Stimulated activated CD4-positive, alpha-beta T cell treated with anti-CD3 and anti-CD28 coated beads, Interleukin-1b, Interleukin-23, amount 100 ng/mL, for 4 hours (primary cell): ENCODE measurements at places on chromosomes 16 and 17.

GRCh38 chr16:65936096-65936495 lies 430.4 kb upstream of the CDH5 start:
- DNase-seq: no peak

DNA sequence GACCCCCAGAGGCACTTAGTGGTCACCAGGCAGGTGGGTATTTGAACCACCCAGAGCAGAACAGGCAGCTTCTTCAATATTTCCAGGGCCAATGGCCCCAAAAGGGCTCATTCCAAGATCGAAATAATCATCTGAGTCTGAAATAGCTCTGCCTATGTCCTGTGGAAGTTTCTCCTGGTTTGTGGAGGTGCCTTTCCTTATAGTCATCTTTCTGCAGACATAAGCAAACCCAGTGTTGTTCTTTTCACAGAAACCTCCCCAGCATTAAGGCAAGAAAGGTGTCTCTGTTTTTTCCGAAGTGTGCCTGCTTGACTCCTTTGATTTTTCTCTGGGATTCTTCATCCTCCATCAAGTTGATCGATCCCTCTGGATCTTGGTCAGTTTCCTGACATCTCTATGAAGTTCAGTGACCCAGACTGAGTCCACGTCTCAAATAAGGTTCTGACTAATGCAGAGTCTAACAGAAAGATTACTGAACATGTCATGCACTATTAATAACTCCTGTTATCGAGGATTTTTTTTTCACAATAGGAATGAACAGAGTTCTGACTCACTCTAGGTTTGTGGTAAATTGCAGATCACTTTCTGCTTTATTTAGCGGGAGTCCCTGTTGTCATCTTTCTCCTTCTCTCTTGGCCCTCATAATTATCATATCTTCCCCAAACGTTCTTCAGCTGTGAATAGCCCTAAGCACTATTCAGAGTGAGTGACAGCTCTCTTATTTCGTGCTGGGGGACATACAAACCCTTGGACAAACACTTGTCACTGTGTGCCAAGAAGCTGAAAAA lies 1.5 kb downstream of the LRRC3C start:
- no peak for DNase-seq

GRCh38 chr17:16328997-16329396 lies 24.3 kb downstream of the CENPV start:
- DNase-seq: no peak

DNA sequence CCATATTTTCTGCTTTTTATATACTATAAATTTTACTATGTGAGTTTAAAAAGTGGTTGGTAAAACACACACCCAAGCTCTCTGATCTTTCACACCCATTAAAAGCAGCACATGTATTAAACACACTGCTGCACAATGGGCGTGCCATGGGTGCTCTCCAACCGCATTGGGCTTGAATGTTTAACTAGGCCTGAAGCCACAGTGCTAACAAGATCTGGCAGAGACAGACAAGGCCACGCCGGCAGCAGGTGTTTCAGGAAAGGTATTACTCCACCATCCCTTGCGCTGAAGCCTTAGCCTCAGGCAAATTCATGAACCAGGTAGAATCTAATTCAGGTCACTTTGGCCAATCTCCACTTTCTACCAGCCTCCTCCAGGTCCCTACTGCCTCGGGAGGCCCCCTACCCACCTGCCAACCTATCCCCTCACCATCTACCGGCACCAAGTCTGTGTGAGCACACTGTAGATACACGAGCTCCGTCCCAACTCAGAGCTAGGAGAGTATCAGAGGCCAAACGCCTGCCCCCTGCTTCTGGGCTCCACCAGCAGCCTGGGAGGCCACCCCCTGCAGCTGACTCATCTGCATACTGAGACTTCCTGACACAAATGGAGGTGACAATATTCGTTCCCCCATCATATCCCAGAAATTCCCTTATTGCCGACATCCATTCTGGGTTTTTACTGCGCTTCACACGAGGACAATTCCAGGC lies 95.0 kb downstream of the ADCY9 start:
- no peak for DNase-seq

DNA sequence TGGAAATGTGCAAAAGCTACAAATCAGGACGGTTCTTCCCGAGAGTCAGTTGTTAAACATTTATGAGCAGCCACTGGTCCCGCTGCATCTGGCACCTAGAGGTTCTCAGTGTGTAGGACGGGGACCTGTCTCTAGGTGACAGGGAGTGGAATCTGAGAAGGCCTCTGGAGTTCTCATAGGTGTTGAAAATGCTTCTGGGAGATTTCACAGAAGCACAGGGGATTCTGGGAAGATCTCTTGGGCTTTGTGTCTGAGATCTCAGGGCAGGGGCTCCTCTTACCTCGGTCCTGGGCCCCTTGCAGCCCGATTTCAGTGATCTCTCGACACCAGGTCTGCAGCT lies 8.9 kb downstream of the ALOX15 start:
- DNase-seq: no peak

DNA sequence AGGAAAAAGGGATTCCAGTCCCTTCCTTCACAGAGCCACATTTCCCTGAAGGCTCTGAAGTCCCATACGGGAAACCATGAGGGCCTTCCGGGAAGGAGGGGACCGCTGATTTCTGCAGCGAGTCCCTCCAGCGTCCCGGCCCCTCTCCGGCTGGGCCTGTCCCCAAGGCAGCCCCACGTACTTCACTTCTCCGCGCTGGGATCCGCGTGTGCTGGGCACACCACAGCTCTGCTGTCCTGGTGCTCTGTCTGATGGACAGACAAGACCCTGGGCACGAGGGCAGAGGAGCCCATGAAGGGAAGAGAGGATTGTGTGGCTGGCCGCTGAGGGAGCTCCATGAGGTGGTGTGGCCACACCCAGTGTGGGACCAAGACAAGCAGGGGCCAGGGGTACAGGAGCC lies 57.1 kb downstream of the PRMT7 start:
- DNase-seq: no peak
